Stimulated activated CD4-positive, alpha-beta T cell treated with anti-CD3 and anti-CD28 coated beads, Interleukin-12 subunit alpha, Interleukin-12 subunit beta, amount 100 ng/mL, for 48 hours (primary cell): ENCODE measurements at places on chromosomes 2 and 18.

- no peak for DNase-seq
Measured at GRCh38 chr2:59249441-59250306, 1008.5 kb upstream of the FANCL start.

DNA sequence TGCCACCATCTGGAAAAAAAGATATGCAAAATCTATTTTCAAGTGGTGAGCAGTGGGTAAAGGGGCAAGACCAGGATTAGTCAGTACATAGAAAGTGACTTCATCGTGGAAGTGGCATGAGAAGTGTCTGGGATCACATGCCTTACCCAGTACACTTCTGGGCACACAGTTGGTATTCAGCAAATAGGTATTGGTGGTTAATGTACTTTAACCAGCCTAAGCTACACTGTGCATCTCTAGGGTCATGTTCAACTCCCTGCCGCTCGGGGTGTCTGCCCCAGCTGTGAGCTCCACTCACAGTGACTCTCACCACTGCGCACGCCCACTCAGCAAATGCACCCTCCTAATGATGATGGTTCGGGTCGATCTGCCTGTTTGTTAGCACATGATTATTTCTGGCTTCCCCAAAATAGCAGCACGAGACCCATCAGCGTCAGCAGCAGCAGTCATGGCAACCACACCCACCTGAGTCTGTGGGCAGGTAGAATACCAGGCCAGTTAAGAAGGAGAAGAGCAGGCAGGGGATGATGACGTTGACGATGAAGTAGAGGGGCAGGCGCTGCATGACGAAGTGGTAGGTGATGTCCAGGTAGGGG is 11.1 kb downstream of the CHRNA1 start:
- no peak for DNase-seq

DNA sequence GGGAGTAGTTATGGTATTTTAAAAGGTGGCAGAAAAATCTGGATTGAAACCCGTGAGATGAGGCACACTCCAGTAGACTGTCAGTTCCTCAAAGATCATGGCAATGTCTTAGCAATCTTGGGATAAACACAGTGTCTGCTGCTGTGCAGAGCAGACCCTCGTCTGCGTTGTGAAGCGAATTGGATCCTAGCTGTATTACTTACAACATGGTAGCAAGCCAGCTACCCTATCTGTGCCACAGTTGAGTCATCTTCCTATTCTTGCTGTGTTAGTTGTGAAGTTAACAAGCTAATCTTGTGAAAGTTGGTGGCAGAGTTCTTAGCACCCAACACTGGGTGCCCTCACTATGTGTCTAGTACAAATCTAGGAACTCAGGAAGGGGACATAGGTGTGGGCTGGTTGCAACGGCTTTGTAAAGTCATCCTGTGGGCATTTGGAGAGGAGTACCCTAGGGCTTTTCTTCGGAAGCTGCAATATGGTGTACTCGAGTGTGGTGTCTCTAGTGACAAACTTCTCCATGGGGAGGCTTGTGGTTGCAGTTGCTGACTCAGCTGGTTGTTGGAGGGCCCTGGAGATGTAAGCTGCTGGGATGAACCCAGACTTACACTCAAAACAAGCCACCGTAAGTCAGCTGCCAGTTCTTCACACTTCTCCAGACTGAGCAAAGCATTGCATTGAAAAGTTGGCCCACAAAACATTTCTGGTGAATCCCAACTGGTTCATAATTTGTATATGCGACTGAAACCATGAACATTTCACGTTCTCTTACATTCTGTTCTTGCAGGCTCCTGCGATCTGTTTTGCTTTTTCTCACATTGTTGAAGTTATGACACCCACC is 61.5 kb downstream of the ADCYAP1 start:
- no peak for DNase-seq

GRCh38 chr2:119015845-119016244 is 73.9 kb downstream of the MARCO start:
- no peak for DNase-seq
